Activated CD8-positive, alpha-beta memory T cell treated with anti-CD3 and anti-CD28 coated beads for 1 hour (primary cell): ENCODE measurements at places on chromosomes 2 and 18.
A peak's percentile ranks its signal among the peaks of the same experiment; 100 is the strongest.

DNA sequence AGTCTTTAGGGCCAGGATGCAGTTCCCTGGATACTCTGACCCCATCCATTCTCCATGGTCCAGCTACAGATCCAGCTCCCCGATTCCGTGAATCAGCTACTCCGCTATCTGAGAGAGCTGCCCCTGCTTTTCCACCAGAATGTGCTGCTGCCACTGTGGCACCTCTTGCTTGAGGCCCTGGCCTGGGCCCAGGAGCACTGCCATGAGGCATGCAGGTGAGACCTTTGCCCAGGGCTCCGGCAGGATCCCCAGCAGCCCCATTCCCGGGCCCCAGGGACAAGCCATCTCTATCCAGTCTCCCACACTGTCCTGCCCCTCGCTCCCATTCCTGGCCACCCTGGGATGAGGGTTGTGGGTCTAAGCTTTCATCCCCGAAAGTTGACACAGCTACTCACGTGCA is 7.5 kb downstream of the TMEM214 start:
- DNase-seq: no peak

DNA sequence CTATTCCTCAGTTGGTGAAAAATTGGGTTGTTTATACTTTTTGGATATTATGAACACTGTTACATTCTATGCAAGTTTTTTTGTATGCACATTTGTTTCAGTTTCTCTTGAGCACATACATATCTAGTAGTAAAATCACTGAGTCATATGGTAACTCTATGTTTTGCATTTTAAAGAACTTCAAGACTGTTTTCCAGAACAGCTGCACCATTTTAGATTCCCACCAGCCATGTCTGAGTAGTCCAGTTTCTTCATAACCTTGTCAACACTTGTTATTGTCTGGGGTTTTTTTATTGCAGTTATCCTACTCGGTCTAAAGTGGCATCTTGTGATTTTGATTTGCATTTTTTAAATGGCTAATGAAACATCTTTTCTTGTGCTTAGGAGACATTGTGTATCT is 100.3 kb upstream of the OTOS start:
- DNase-seq: no peak

DNA sequence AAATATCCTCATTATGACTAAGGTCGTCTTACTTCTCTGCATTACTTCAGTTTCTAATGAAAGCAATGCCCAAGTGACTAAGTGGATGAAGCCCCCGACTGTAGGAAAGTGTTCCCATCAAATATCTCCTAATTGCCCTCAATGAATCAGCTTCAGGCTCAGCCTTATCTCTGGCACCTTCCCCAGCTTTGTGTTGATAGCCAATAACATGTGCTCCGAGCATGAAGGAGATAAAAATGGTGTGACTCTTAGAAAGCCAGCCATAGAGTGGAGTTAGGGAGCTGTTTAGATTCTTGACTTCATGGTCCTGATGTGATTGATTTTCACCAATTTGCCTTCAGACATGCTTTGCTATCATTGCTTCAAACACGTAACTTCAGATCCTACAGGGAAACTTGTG is 339.2 kb upstream of the NRP2 start:
- no peak for DNase-seq

- no peak for DNase-seq
Observed at GRCh38 chr2:233354971-233355574, 779 bp downstream of the DGKD start.

GRCh38 chr2:160075171-160075570 is 12.8 kb upstream of the PLA2R1 start:
- no peak for DNase-seq

DNA sequence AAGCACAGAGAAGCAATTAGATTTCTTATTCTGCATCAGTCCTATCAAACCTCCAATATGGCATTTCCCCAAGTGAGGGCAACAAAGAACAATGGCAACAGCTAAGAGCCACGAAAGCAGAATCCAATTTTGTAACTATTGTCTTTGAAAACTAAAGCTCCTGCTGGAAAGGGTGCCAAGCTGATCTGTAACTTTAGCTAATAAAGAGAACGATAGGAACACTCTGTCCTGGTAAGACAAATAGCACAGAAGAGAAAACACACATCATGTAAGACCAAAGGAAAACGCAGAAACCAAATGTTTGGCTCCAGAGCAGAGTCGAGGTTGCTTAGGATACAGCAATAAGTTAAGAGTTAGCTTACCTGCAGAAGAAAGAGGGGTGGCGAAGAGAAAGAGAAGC is 160.5 kb downstream of the STK39 start:
- DNase-seq: no peak

GRCh38 chr2:64626963-64627760 is 26.6 kb downstream of the SERTAD2 start:
- no peak for DNase-seq

GRCh38 chr2:218852911-218853667 is 6.5 kb upstream of the WNT6 start:
- peak; percentile 18 for DNase-seq

DNA sequence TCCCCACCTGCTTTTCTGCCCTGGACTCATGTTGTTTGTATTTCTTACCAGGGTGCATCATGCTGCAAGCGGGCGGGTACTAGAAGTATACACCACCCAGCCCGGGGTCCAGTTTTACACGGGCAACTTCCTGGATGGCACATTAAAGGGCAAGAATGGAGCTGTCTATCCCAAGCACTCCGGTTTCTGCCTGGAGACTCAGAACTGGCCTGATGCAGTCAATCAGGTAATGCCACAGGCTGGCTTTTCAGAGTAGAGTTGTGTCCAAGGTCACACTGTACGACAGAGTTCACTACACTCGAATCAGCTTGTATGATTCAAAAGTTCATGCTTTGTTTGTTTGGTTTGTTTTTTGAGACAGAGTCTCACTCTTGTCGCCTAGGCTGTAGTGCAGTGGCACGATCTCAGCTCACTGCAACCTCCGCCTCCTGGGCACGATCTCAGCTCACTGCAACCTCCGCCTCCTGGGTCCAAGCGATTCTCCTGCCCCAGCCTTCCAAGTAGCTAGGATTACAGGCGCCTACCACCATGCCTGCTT is 19.4 kb downstream of the SRSF7 start:
- DNase-seq: no peak

DNA sequence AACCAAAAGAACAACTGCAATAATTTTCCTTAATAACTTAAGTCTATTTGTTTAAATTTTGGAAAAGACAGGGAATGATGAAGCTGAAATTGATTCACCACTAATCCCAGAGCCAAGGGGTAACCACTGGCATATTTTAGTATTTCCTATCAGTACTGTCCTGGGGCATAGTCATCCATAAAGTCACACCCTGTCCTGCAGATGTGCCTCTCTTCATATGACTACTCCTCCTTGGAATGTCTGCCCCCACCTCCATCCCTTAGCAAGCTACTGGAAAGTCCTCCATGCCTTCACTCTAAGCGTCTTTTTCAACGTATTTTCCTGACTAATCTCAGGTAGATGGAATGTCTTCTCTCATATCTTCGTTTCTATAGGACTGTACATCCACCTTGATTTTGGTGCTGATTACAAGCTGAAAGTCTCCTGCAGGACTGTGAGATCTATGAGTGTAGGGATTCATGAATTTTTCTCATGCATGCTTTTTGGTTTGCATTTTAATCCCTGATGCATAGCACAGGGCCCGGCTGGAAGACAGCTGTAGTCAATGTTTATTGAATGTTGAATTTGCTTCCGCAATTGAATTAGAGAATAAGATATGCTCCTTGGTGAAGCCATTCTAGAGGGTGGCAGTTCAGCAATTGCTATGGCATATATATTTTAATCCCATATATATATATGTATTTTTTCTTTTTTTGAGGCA is 85.6 kb downstream of the MOGAT1 start:
- no peak for DNase-seq

GRCh38 chr2:239296020-239296932 is 104.5 kb downstream of the HDAC4 start:
- DNase-seq: no peak

- DNase-seq: no peak
Observed at GRCh38 chr2:35114765-35115164, 1240.8 kb upstream of the CRIM1 start.

- DNase-seq: no peak
Observed at GRCh38 chr18:29002747-29003146, 825.8 kb upstream of the CDH2 start.

DNA sequence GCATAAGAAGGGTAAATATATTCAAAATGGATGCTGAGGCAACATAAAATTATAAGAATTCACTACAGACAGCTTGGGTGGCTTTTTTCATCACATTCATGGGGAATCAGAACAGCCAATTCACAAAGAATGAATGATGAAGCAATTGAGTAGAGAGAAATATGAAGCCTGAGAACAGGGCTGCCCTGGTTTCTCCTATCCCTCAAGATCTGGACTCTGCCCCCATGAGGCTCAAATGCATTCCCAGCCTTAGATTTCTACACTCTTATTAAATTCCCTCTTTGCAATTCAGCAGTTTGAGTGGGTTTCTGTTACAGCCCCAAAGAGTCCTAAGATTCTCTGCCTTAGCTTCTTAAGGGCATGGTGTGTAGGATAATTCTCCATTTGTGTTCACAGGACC is 172.5 kb downstream of the MAIP1 start:
- no peak for DNase-seq

- DNase-seq: no peak
Observed at GRCh38 chr2:215906458-215906857, 106.9 kb downstream of the MREG start.

- DNase-seq: no peak
Observed at GRCh38 chr2:660586-661359, 16.4 kb downstream of the TMEM18 start.

DNA sequence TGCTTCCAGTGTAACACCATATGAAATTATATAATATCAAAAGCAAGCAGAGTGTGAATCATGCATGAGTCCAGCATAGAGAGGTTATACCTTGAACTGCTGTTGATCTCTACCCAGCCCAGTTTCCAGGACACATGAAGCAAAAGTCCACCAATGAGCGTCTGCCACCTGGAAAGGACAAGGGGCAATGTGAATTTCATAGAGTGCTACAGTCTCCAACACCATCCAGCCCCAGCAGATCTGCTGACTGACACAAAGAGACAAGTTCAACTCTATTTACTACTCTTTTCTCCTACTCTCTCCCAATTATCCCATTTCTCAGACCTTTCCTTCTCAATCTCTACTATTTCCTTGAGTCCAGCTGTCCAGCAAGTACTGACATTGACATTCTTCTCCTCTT is 31.8 kb upstream of the RIOK3 start:
- DNase-seq: no peak

GRCh38 chr2:190637281-190637734 is 11.6 kb upstream of the NAB1 start:
- DNase-seq: no peak

- DNase-seq: no peak
Observed at GRCh38 chr2:184681642-184682321, 83.5 kb downstream of the ZNF804A start.

- DNase-seq: no peak
Observed at GRCh38 chr2:27736890-27737204, 34.7 kb upstream of the MRPL33 start.

GRCh38 chr2:44560941-44561340 is 199.2 kb downstream of the CAMKMT start:
- DNase-seq: no peak

DNA sequence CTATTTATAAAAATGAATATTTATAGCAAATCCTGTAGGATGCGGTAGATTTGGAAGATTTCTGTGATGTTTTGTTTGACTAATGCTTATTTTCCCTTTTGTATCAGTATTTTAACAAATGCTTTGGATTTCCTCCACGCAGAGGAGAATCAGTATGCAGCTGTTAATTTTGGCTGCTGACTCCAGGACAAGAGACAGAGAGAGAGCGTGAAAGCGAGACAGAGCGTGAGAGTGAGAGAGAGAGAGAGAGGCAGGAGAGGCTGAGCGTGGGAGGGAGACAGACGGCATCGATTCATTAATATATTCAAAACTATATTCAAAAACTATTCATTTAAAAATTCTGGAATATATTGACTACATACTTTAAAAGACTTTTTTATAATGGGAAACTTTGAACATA is 62.5 kb downstream of the RRM2 start:
- DNase-seq: no peak

- no peak for DNase-seq
Observed at GRCh38 chr2:65153515-65153914, 23.6 kb upstream of the RAB1A start.

GRCh38 chr2:160063271-160063670 is 856 bp upstream of the PLA2R1 start:
- DNase-seq: no peak

DNA sequence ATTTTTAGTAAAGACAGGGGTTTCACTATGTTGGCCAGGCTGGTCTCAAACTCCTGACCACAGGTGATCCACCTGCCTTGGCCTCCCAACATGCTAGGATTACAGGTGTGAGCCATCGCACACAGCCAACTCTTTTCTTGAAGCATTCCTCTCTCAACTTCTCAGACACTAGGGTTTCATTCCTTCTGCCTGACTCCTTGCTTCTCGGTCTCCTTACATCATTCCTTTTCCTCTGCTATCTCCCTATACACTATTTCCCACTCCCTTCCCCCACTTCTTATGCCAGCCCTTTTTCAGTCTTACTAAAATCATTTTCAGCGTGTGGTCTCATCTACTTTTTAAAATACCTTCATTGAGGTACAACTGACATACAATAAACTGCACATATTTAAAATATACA is 6.1 kb downstream of the SOS1 start:
- DNase-seq: no peak

DNA sequence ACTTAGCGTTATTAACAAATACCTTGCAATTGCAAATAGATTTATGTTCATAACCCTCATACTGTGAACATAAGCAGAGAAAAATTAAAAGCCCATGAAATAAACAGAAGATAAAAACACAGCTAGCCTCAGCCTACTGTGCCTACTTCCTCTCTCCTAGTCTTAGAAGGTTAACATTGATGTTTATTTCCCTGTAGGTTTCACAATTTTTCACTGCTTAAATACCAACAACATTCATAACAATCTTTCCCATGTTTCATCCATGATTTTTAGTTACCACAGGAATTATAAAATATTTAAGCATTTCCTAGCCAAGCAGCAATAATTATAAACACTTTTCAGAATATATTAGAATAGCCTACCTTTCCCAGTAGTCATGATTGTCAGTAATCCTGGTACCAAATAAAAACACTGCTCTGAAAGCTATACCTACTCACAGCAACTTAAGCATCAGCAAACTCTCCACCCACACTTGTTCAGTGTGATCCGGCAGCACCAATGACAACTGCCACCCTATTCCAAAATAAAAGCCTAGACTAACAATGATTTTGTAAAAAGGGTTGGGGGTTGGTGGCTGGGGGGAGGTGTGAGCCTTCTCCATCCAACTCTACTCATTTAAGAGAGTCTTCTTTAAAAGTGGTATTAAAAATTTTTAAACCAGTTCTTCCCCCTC is 40.6 kb upstream of the RNU4ATAC start:
- no peak for DNase-seq

GRCh38 chr2:215019521-215020145 is 118.8 kb downstream of the ABCA12 start:
- no peak for DNase-seq

DNA sequence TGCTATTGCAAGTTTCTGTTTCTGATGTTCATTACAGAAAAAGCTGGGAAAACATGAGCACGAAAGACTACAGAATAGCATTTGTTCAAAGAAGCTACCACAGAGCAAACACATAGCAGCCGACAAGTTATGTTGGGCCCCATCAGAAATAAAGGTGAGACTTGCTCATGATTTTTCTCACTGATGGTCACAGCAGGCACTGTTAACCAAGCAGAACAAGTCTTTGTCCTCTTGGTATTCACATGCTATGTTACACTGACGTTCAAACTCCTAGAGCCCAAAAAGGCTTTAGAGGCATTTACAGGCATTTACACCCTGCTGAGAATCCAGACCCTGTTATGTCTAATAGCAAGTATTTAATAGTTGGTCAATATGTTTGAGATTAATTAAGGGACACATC is 235.0 kb upstream of the HNMT start:
- DNase-seq: no peak
